AG10803 (cell line): ENCODE measurements at places on chromosomes 6 and 20.

DNA sequence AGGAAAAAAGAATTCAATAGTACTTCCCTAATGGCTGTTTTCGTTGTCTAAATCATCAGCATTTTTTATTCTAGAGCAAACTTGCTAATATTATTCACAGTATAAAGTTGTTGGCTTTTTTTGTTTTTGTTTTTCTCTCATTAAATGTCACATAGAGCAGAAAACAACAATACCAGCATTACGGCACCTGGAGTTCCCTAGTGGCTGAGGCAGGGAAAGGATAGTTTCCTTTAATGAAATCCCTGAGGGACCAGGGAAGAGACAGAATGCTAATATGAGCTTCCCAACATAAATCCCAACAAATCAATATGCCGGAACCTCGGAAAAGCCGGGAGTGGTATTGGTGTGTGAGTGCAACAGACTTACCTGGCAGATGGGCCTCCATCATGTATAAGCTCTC is 235.2 kb upstream of the ASCC3 start:
- DNase-seq = no peak

- peak; percentile 5 for DNase-seq
These were observed 10.5 kb upstream of the ZNF334 start for GRCh38 chr20:46523696-46524328.

- no peak for DNase-seq
These were observed 27.1 kb downstream of the PCK1 start for GRCh38 chr20:57587989-57588377.

DNA sequence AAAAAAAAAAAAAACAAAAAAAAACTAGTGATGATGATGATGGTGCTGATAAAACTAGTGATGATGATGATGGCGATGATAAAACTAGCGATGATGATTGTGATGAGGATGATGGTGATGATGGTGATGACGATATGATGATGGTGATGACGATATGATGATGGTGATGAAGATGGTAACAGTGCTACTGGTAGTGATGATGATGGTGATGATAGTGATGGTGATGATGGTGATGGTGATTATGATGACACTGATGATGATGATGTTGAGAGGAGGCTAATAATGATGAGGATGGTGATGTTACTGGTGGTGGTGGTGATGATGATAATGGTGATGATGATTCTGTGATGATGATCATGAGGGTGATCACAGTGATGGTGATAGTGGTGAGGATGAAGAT is 345.5 kb upstream of the CDH4 start:
- no peak for DNase-seq

DNA sequence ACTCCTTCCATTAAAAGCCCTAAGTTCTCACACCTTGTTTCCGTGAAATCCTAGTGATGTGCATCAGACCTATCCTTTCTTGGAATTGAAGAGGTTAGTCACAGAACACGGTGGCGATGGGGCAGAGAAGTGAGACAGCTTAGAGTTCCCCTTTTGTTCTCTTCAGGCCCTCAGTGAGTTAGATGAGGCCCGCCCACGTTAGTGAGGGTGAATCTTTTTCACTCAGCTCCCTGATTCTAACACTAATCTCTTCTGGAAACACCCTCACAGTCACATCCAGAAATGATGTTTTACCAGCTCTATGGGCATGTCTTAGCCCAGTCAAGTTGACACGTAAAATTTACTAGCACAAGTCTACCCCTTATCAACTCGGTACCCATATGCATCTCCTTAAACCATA is 172.7 kb upstream of the NOX3 start:
- no peak for DNase-seq
